ENCODE measurements at places on chromosomes 5 and 9. TPM values are rescaled to one million over a fixed set of nuclear protein-coding genes. Genes with fewer than 3 reads are reported as not detected.

The IFNK gene
- total RNA-seq = not detected

DNA sequence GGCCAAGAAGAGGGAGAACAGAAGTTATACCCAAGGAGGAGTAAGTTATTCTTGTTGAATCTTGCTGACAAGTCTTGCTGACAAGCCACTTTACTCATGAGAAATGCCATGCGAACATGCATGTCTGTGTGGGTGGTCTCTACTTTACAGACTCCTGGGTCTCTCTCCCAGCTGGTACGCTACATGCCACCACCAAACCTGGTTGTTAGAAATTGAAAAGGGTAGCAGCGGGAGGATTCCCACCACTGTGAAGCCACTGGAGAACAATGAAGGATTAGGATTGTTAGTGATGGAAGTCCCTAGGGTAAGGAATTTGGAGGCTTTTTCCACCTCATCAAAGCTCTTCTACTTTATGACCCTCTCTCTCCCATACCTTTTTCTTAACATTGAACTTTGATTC lies 53.6 kb upstream of the GABRB2 start:
- no peak for DNase-seq

DNA sequence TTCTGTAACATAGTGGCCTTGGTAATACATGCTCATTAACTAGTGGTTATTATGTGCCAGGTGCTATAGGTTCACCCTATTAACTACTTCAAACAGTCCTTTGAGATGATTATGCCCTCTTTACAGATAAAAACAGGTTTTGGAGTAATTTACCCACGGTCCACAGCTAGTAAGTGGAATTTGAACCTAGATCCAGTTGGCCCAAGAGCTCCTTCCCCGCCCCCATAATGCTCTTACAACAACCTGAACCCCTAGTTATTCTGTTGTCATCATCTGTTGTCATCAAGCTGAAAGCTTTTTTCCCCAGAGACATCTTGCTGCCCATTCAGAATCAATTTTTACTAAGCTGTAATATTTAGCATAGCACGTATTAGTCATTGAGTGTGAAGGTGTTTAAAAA lies 23.2 kb downstream of the XPA start:
- no peak for DNase-seq

- peak; percentile 24 for DNase-seq
Measured at GRCh38 chr9:88197016-88197415, 58.7 kb upstream of the SPATA31C2 start.
